ENCODE measurements at places on chromosomes 3 and 15. TPM values are rescaled to one million over a fixed set of nuclear protein-coding genes. Genes with fewer than 3 reads are reported as not detected.

Gene NME9
- 3.5 TPM for total RNA-seq

Gene VPS13C
- total RNA-seq = 100 TPM

GRCh38 chr3:31802981-31803740 is 177.9 kb downstream of the OSBPL10 start:
- DNase-seq = no peak

- no peak for DNase-seq
These were observed 154.7 kb upstream of the KCNMB2 start for GRCh38 chr3:178381555-178381954.

GRCh38 chr3:12194669-12195161 is 36.0 kb upstream of the TIMP4 start:
- DNase-seq = no peak

DNA sequence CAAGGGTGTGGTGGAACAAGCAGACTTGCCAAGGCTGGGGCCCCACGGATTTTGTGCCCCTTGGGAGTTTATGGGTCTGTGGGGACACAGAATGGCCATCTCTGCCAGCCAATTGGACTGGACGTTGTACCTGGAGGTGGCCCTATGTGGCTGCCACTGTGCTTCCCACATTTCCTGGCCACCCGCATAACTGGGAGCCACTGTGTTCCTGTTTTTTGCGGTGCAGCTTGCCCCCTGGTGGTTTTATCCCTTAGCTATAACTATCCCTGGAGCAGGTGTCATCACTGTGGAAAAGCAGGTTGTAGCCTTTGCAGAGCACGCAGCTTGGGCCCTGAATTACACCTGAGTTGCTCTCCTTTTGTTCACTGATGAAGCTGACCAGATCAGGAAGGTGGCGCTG is 306.3 kb downstream of the ZPLD1 start:
- DNase-seq = no peak
